NCI-H1092 treated with DMSO at 0.1 percent for 48 hours (cell line): ENCODE measurements at places on chromosomes 2 and 18.

- no peak for DNase-seq
Observed at GRCh38 chr18:77088963-77089722, 43.4 kb downstream of the MBP start.

- DNase-seq, result no peak
Observed at GRCh38 chr2:74877376-74877775, 43.4 kb downstream of the HK2 start.

DNA sequence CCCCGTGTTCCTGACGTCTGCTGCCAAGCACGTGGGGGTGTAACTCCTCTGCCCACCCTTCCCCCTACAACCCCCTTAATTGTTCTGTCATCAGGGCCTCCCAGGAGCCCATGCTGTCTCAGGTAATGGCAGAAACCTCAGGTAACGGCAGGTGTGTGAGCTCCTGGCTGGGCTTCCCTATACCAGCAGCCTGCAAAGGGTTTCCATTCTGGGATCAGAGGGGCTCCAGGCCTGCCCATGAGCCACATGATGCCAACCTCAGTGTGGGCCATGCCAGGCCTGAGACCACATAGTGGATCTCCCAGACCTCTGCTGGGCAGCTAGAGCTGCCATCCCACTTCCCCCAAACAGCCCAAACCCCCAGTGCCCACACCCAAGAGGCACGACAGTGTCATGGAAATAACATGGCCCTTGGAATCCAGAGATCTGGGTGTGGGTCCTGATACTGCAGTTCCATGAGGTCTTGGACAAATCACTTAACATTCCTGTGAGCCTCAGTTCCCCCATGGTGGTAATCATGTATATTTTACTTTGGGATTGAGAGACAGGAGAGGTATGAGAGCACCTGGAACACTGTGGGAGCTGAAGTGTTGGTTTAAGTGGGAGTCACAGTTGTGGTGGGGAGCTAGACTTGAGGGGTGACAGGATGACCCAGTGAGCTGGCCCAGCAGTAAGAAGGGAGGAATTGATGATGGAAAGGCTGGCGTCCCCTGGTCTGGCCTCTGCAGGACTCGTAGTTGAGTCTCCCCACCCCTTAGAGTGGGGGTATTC, 59.6 kb downstream of the ATOH8 start:
- no peak for DNase-seq

GRCh38 chr18:23387265-23387664, 65.8 kb upstream of the RIOK3 start:
- DNase-seq, result no peak

DNA sequence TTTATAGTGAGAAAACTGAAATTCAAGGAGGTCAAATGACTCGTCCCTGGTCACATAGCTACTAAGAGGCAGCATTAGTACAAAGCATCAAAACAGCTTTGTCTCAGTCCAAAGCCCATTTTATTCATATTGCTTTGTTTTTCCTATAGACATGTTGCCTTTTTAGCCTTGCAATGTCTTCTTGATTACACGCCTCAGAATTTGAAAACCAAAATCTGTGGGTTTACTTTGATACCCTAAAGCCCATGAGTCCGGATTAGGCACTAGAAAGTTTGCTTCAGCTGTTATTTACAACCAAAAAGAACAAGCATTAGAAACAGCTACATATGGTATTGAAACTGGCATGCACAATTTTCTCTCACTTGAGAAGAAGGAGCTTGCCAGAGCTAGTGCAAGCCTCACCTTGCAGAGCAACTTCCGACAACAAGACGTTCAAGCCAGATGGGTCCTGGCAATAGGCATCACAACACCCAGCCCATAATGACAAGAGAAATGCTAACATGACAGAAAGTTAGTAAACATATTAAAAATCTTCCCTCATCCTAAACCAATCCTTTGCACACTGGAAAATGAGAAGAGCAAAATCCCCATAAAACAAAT, 276.8 kb downstream of the RIT2 start:
- DNase-seq, result no peak

GRCh38 chr18:64134044-64134747, 14.7 kb downstream of the LINC00305 start:
- no peak for DNase-seq

- no peak for DNase-seq
Observed at GRCh38 chr2:207828361-207829057, 58.8 kb upstream of the FZD5 start.

- DNase-seq, result no peak
Observed at GRCh38 chr2:194319222-194319992, 1337.6 kb upstream of the SLC39A10 start.

DNA sequence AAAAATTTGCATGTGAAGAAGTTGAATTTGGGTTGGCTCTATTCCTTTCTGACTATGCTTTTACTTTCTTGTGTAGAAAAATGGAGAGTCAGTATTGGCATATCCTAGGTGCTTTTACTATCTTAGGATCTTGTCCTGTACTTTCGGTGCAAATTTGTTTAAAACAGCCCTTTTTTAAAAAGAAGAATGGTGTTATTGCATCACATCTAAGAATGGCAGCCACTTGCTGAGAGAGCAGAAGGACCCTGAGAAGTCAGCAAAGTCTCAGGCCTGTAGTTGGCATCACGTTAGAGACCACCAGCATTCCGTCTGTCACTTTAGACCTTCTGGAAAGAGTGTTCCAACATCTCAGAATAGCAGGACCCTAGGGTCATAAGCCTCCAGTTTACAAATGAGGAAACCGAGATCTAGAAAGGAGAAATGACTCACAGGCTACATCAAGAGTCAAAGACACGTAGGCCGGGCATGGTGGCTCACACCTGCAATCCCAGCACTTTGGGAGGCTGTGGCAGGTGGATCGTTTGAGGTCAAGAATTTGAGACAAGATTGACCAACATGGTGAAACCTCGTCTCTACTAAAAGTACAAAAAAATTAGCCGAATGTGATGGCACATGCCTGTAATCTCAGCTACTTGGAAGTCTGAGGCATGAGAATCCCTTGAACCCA, 42.5 kb downstream of the SPATS2L start:
- DNase-seq, result no peak

DNA sequence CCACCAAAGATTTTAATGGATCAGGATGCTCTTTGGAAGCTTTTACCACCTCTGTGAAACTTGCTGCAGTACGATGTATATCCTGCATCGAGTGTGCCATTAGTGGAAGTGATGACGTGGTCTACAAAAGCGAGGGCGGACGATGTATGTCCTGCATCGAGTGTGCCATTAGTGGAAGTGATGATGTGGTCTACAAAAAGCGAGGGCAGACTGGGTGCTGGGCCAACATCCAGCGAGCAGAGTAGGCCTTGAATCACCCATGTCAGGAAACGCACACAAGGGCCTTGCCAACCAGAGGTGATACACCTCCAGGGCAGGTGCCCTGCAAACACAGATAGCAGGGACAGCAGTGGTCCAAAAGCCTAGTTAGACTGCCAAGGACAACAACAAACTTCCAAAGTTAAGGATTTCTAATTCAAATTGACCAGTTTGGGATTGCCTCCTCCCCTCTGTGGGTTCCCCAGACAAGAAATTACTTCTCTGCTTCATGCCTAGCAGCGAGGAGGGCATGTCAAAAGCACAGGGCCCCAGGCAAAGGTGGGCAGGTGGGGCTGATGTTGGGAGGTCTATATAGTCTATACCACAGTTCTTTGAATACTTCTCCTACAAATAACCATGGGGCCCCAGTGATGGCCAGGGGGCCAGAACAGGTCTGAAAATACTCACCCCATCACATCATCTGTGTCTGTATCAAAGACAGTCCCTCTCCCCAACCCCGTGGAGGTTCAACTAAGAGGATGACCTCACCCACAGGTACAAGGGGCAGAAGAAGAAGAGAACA, 70.2 kb downstream of the ADD2 start:
- DNase-seq, result no peak
